ENCODE measurements at places on chromosomes 11 and 22.

DNA sequence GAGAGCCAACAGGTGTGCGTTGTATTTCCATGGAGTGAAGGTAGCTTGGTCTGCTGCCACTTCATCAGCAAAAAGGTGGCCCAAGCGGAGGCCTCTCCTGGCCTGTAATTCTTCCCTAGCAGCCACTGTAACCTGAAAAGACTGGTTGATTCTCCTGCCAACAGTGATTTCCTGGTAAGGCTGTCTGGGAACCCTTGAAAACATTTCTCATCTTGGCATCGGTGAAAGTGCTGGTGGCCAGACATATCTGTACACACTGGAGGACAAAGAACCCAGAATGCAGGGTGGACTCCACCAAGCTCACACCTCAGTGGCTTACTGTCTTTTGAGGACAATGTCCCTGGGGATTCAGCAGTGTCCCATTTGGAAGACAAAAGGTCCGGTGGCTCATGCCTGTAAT is 128.0 kb downstream of the TRIM29 start:
- DNase-seq: no peak

DNA sequence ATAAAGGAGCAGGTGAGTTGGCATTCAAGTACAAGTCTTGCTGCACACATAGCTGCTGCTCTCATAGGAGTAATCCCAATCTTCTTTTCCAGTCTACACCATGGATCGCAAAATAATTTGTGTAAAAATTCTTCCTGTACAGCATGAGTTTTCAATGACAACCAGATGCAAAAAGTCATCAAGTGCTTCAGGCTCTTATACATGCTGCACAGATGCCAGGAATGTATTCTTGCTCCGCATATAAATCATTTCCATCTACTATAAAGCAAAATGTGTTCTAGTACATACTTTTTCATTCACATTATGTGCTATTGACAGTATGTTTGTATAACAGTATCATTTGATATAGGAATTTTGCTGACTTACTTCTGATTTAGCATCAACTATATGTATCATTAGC is 35.4 kb downstream of the NXPE2 start:
- DNase-seq: no peak

GRCh38 chr11:76159983-76160661 is 46.2 kb downstream of the WNT11 start:
- DNase-seq: no peak

GRCh38 chr22:49951000-49951677 is 9.4 kb upstream of the PIM3 start:
- no peak for DNase-seq

- no peak for DNase-seq
Measured at GRCh38 chr11:14637868-14638409, 5.7 kb upstream of the PDE3B start.

DNA sequence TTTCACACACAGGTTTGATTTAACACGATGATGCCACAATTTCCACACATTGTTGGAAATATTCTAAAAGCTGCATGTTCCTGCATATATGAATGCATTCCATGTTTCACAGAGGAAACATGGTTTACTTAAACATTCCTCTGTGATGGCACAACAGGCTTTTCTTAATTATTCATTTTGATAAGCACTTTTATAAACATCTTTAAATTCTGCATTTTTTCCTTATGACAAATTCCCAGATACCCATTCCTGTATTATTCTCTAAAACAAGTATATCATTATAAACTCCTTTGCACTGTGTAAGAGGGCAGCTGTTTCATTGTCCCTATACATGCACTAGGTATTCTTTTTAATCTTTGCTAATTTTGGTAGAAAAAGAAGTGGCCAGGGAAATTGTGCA is 532.3 kb downstream of the SOX6 start:
- no peak for DNase-seq

DNA sequence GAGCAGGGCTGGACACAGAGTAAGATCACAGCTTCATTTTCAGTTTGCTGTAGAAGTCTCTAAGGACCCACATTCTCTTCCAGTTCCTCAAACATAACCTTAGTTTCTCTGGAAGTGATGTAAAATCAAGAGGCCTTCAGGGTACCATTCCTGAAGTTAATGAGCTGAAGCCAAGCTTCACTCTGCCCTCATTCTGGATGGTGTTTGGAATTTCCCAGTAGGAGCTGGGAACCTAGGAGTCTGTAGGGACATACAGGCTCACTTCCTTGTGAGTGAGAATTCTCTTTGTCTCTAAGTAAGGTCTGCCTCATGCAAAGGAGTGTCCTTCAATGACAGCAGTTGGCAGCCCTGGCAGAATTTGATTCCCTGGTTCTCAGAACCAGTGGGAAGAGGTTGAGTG is 142.4 kb upstream of the NARS2 start:
- no peak for DNase-seq

DNA sequence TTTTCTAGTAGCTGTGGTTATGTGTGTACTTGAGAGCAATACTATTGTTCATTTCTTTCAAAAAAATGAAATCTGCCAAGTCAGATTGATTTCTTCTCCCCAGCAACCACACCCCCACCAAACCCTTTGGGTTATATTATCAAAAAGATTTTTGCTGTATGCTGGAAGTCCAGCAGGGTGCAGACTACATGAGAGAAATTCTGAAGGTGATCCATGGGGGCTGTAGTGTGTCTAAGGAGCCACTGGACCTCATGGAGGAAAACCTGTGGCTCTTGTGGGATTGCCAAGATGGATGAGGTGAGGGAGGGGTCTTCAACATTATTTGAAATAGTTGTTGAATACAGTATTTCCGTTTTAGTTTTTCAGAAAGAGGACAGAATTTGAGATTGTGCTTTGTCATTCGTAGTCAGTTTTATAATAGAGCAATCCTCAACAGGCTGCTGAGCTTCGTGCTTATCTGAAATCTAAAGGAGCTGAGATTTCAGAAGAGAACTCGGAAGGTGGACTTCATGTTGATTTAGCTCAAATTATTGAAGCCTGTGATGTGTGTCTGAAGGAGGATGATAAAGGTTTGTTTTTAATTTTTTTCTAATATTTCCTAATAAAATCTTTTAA is 3.1 kb downstream of the EIF3M start:
- no peak for DNase-seq

GRCh38 chr11:58711832-58712231 is 19.9 kb downstream of the GLYAT start:
- DNase-seq: no peak

DNA sequence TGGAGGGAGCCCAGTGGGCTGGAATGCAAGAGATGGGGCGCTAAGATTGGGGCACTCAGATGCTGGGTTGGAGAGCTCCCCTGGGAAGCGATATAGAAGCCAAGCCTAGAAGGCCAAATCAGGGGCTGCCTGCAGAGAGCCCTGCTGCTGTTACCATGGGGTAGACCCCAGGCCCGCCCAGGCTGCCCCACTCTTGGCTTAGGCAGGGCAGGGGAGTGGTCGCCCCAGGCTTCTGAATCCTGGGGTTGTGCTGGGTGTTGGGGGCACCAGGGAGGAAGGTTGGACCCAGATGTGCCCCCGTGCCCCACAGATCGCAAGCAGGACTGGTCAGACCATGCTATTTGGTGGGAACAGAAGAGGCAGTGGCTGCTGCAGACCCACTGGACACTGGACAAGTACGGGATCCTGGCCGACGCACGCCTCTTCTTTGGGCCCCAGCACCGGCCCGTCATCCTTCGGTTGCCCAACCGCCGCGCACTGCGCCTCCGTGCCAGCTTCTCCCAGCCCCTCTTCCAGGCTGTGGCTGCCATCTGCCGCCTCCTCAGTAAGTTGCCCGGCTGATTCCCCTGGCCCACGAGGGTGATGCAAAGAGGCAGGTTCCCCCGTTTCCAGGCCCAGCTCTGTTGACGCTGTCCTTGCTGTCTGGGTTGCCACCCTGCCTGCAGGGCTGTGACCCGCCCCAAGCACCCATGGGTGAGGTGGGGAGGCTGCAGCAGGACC is 3.9 kb downstream of the FERMT3 start:
- no peak for DNase-seq

- no peak for DNase-seq
Measured at GRCh38 chr11:59769111-59769510, 13.9 kb downstream of the STX3 start.

GRCh38 chr11:117366248-117366647 is 38.6 kb downstream of the CEP164 start:
- DNase-seq: no peak

DNA sequence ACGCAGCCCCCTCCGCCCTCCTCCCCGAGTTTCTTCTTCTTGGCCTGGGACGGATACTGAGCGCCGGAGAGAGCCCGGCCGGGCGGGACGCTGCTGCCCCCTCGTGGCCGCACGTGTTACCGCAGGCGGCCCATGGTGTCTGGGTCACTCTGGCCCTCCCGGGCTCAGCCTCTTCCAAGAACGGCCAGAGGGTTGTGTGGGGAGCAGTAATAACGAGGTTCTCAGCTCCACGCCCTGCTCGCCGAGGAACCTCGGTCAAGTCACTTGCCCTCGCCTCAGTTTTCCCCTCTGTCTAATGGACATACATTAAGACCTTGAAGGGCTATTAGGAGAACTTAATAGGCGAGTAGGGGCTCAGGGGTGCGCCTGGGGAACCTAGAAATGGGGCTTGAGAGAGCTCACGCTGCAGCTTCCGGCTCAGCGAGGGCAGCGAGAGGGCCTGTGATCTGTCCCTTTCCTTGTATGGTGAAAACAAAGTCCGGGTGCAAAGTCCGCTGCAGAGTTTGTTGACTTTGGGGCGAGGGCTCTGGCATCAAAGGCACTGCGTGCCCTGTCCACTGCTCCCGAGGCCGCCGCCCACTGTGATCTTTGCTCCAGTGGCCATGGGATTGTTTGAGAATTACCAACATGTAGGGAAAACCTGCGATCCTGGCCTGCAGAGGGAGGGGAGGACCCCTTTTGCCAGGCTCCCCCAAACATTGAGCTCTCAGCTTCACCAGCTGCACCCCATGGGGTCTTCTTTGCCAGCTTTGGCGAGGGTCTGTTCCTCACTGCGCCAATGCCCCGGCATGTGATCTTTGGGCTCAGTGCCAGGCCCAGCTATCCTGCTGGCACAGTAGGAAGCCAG is 14.4 kb upstream of the LRP5 start:
- DNase-seq: no peak

DNA sequence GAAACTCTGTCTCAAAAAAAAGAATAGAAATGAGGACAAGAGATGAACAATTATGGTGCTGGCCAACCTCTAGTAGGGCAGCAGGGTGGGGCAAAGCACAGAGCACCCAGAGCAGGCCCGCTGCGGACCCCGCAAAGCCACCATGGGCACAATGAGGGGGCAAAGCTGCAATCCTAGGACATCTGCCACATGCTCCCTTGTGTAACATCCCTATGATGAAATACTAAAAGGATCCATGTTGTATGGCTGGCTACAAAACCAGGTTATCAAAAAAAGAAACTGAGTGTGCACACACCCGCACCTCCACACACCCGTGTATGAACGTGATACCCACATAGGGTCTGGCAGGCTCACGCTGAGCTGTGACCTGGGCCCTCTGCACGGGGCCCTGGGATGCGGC is 7.4 kb downstream of the ATP5MGL start:
- no peak for DNase-seq

- no peak for DNase-seq
Measured at GRCh38 chr11:67463680-67464410, 5.2 kb downstream of the TMEM134 start.

DNA sequence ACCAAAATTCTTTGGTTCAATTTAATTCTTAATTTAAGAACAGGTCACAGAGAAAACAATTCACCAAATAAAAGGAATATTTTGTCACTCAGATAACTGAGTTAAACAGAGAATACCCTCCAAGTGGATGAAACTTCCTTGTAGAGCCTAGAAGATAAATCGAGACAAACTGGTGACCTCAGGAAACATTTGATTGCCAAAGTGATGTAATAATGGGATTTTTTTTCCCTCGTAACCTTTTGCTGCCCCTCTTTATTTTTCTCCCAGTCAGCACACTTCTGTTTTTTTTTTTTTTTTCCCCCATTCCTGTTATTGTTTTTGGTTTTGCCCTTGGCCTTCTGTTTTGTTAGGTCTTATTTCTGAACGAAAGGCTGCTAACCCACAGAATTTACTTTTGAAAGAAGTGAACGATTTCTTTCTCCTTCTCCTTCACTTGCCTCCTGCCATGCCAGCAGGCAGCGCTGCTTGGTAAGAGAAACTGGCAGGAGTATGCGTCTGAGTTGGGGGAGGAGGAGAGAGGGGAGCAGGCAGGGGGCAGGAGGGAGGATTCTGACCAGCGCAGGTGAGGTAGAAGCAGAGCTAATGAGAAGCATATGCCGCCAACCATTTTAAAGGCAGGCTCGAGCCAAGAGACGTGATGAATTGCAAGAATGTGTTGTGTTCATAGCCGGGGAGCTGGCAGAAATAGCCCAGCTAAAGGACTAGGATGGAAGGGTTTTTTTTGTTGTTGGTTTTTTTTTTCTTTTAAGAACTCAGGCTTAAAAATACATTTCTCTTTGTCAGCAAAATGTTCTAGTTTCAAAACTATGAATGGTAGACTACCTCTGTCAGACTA is 121.9 kb upstream of the MTMR2 start:
- DNase-seq: no peak

DNA sequence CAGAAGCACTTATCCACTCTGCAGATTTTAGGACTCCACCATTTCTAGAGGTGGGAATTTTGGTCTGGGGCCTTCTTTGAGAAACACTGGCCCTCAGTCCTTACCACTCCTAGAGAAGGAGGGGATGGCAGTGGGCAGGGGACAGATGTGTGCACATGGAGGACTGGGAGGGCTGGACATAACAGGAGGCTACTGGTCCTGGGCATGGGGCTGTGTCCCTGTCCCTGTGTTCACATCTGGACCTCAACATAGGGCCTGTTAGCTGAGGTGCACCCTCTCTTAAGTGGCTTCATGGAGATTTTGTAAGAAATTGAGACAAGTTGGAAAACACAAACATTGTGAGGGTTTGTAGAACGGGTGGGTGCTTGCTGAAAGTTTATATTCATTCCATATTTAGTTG is 103.4 kb downstream of the ATXN10 start:
- DNase-seq: no peak

GRCh38 chr11:72038491-72038890 is 39.8 kb downstream of the IL18BP start:
- no peak for DNase-seq

DNA sequence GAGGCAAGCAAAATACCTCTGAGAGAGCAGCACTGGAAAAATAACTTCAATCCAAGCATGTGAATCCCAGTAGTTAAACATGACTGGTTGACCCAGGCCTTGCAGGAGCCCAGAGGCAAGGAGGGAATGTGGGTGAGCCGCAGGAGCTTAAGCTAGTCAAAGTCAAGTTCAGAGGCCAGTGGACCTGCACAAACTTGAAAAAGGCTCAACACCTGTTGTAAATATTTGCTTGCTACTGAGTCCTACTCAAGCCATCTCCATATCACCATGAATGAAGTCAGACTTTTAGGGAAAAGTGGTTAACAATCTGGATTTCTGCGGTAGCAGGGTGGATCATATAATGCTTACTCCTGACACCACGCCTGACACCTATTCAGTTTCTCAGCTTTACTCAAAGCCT is 4.8 kb upstream of the CAT start:
- no peak for DNase-seq
